Psoas muscle (tissue), 8 donors: ENCODE measurements at places on chromosomes 1 and 21. TPM values are rescaled to one million over a fixed set of nuclear protein-coding genes. Genes with fewer than 3 reads are reported as not detected.
A peak's percentile ranks its signal among the peaks of the same experiment; 100 is the strongest.

The HTR1D gene
- not detected for total RNA-seq

The NT5C1A gene
- 112 TPM for total RNA-seq

- DNase-seq = no peak
These were observed 70.5 kb upstream of the CTTNBP2NL start for GRCh38 chr1:112325504-112325903.

DNA sequence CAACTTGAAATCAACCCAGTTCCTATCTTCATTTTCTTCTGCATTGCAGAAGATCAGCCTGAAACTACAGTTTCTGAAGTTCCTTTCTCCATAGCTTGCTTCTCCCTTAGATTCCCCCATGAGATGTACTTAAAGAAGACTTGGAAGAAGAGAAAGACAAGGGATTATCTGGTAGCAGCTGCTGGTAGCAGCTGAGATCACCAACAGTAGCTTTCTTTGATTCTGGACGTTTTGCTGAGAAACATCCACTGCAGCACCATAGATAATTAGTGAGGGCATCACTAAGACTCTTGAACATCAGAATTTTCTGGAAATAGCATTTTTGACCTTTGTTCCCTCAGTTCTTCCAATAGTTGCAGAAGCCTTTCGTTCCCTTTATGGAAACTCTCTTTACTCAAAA lies 465 bp upstream of the CFHR3 start:
- DNase-seq = no peak

DNA sequence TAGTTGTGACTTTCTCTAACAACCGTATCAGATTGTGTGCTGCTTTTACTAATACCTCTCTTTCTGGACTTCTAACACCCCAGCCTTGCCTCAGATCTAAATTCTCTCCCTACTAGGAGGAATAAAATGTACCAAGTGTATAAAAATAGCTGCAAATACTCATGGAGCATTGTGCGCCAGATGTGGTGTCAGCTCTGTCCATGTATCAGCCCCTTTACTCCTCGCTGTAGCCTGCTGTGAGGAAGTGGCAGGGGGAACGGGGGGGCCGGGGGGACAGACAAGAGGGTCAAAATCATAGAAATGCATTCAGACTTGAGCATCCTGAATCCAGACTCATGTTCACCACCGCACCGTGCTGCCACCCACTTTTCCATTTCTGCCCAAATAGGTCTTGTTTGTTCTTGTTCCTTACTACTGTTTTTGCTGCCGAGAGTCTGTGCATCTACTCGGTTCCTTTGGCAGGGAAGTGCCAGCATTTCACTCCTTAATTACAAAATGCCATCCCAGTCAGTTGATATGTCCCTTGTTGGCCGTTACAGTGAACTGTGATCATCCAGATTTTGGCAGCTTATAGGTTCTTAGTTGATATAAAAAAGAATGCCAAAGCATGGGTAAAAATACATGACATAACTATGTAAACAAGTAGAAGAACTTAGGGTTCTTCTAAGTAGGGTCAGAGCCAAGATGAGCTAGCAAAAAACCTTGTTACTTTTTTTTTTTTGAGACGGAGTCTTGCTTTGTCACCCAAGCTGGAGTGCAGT lies 76.4 kb downstream of the UBE4B start:
- DNase-seq = peak; percentile 70

The LGR6 gene
- total RNA-seq = 0.19 TPM

- DNase-seq = no peak
These were observed 33.9 kb downstream of the TMEM63A start for GRCh38 chr1:225848030-225848955.

The SIK1 gene
- total RNA-seq = 10.8 TPM

GRCh38 chr1:209218981-209219380 lies 364.5 kb upstream of the CAMK1G start:
- no peak for DNase-seq

The UBE4B gene
- 48.5 TPM for total RNA-seq

The GSTM1 gene
- 27.6 TPM for total RNA-seq

DNA sequence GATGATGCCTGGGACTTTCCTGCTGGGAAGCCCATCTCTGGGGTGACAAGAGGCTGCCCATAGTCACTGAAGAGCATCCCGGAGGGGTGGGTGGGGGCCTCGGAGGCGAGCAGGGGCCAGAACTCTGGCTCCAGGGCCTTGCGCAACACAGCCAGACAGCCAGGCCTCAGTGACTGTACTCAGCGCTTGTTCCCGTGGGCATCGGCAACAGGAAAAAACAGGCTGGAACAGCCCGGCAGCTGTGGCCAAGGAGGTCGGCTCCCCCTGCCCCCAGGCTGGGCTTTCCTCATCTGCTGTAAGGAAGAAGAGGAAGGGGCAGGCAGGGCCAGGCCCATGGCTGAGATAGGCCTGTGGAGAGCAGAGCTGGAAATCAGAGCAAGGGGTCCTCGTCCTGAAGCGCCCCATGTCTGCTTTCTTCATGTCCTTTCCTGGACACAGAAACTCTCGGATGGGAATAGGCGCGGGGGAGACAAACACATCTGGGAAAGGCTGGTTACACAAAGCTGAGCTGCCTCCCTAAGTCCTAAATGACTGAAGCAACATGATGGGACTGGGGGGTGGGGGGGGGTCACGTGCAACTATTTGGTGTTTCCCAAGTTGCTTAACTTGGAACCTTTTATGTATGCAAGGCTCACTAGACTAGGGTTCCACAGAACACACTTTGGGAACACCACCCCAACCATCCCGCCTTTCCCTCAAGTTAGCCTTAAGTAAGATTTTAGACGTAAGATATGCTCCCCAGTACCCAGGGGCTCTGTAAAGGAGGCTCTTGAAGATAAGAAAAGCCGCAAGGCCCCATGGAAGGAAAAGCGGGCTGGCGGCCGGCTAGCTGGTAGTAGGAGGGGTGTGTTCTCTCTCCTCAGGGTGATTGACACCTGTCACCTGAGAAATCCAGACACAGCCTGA lies 30.7 kb downstream of the HSPG2 start:
- peak; percentile 91 for DNase-seq

The KRTAP7-1 gene
- not detected for total RNA-seq
